ENCODE measurements at places on chromosomes 12 and 14.

DNA sequence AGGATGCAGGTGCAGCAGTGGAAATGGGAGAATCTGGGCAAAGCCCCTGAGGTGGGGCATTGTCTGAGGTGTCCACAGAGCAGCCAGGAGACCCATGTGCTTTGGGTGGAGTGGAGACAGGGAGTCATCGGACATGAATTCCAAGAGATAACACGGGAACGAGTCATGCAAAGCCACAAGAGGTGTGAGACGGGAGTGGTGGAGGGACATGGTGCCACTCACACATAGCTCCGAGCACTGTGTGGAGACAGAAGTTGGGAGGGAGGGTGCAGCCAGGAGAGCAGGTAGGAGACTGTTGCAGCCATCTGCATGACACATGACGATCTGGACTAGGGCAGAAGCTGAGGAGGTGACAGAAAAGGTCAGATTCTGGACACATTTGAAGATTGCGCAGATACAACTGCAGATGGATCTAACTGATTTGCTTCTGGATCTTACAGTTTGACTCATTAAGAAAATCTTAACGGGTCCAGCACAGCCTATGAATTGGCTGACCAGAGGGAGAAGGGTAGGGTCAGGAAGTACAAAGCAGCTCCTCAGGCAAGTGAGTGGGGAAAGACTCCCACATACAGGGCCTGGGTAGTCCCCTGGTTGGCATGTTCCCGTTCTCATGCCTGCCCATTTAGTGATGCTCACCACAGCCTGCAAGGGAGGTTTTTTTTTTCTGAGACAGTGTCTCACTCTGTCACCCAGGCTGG is 379.8 kb downstream of the FUT8 start:
- no peak for DNase-seq

DNA sequence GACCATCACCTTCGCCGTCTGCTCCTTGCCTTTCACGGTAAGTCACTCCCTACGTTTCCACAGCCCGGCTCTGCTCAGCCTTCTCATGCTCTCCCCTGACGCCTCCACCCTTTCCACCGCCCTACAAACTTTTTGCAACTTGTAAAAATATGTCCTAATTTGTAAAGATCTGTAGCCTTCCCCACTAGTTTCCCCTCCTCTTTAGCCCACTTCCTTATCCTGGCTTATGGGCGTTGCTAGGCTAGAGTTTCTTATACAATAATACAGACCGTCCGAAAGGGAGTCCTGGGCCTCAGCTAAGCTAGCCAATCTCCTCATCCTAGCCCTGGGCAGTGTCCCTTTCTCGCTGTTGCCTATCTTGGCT is 1.2 kb downstream of the PTGER2 start:
- no peak for DNase-seq

GRCh38 chr12:59396519-59396918 is 199.3 kb upstream of the SLC16A7 start:
- no peak for DNase-seq

DNA sequence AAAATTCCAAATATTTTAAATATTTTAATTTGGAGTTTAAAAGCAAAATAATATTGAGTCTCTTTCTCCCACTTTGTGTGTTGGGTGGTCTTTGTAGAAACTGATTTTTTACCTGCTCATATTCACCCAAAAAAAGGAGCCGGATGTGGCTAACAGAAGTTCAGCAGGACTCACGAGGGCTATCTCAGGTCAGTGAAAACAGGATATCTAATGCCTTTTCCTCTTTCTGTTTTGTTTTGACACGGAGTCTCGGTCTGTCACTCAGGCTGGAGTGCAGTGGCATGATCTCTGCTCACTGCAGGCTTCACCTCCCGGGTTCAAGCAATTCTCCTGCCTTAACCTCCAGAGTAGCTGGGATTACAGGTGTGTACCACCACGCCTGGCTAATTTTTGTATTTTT is 30.8 kb downstream of the COA8 start:
- DNase-seq: no peak

GRCh38 chr12:63078906-63079305 is 72.1 kb downstream of the AVPR1A start:
- DNase-seq: no peak

- DNase-seq: no peak
These were observed 65.2 kb downstream of the TBC1D30 start for GRCh38 chr12:64889434-64890216.

- no peak for DNase-seq
These were observed 140.7 kb upstream of the CCDC198 start for GRCh38 chr14:57634335-57634734.

DNA sequence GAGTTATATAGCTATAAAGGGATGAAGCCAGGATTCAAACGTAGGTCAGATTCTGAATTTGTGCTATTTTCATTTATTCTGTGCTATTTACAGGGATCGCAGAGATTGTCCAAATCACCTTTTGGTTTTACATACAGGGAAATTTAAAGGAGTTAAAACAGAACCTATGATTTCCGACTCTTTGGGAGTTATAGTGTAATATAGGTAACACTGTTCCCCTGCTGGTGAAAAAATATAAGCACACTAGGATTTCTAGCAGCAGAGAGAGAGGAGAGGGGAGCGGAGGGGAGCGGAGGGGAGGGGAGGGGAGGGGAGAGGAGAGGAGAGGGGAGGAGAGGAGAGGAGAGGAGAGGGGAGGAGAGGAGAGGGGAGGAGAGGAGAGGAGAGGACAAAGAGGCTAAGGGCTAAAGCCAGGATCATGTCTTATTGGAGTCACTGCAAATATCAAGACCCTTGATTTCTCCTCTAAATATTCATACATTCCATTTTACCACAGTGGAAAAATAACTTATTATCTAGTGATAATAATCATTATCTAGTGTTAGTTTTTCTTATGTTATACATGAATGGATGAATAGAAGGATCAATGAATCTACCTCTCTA is 46.2 kb upstream of the KCNH5 start:
- DNase-seq: no peak

- no peak for DNase-seq
These were observed 578.0 kb upstream of the MGAT4C start for GRCh38 chr12:86834217-86834616.

- no peak for DNase-seq
These were observed at the start of gene DCD for GRCh38 chr12:54648265-54648664. Gene DCD (minus strand): TSS chr12:54648365. CDS start chr12:54648303, 62 bp downstream.

DNA sequence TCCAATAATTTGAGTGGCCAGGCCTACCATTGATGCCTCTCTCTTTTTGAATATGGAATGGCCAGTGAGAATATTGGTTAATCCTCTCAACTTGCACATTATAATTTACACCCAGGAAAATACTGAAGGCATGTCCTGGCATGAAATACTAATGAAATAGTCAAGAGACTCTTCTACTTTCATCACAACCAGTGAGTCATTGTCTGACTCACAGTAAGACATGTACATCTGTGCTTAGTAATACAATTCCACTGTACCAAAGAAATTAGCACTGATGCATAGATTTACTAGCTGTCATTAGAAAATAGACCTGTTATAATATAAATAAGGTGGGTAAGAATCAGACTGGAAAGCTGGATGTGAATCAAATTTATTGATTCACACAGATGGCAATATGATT is 31.6 kb downstream of the KCNC2 start:
- DNase-seq: no peak

Data from stimulated activated CD4-positive, alpha-beta T cell treated with anti-CD3 and anti-CD28 coated beads, Interleukin-12 subunit alpha, Interleukin-12 subunit beta, amount 100 ng/mL, for 48 hours (primary cell).